ENCODE measurements at places on chromosomes 12 and 14.

- DNase-seq, result no peak
These were observed 127.2 kb downstream of the CMAS start for GRCh38 chr12:22173177-22173576.

DNA sequence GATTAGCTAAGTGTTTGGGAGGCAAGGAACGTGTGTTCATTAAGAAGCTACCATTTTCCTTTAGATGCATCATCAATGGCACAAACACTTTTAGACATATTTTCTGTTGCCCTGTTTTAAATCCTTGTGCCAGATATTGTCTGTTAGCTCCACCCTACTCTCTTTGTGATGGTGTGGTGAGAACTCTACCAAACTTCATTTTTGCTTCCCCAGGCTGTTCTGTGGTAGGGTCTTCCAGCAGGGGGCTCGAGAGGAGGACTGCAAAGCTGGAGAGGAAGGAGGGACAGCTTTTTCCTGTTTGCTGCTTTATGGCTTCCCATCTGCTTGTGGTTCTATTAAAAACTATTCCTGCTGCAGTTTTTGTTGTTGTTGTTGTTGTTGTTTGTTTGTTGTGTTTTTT, 23.8 kb upstream of the STRAP start:
- no peak for DNase-seq

GRCh38 chr12:6550294-6551062, 5.4 kb downstream of the IFFO1 start:
- no peak for DNase-seq

DNA sequence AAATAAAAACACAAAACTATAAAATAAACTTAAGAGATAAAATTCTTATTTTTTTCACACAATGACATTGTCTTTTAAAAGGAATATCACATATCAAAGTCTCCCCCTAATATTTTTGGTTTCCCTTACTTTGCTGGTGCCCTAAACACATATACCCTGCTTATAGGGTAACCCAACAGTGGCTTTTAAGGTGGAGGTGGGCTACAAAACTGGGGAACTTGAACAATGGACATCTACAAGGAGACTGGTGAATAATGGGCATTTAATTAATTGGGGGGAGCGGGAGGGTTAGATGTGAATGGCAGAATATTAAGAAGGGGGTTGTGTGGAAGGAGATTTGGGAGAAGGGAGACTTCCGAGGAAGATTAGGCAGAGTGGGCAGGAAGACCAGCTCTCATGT, 9.6 kb downstream of the B4GALNT1 start:
- no peak for DNase-seq

DNA sequence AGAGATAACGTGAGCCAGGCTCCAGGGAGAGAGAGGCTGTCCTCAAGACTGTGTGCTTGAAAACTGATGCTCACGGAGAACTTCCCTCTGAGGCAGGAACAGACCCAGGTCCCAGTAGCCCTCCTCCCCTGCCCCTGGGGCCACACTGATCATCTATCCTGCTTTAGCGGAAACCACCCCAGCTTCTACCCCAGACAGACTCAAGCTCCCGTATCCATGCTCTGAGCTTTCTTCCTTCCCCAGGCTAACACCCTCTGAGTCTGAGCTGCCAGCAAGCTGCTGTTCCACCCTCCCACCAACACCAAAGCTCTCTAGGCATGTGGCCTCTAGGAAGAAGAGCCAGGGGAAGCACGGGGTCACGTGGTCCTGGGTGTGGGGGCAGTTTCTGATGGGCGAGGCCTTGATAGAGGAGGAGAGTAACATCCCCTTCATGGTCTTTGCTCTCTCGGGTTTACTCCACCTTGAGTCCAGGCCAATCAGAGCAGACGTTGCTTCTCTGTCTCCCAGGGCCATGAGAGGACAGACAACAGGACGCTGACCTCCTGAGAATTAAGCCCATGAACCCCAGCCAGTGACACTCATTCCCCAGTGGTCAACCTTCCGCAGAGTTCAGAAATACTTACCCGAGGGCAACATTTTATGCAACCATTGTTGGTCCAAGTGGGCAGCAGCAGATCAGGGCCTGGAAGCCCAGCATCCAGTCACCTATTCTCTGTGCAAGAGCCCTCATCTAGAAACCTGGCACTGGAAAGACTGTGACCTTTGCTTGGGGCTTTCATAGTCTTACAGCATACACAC, 1.4 kb downstream of the PCK2 start:
- DNase-seq, result no peak

DNA sequence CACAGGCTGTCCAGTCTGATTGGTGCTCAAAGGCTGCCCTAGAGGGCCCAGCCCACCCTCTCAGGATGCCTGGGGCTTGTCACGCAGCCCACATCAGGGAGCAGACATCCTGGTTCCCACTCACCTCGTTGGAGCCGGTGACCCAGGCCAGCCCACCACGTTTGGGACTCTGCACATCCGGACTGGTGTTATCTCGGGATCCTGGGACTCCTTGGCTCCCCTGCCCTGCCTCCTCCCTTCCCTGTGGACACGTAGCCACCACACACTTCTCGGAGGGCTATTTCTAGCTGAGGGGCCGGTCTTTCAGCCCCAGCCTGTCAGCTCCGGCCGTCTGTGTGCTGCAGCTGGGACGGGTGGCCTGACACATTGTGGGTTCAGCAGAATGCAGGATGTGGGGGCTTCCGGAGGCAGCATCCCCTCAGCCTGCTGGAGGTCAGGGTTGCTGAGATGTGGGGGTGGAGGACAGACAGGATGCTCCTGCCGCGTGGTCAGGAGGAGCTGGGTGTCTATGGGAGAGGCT, 12.8 kb upstream of the FGF23 start:
- no peak for DNase-seq

GRCh38 chr14:26478967-26479366, 118.9 kb downstream of the NOVA1 start:
- no peak for DNase-seq

- DNase-seq, result no peak
These were observed 15.0 kb downstream of the CSRP2 start for GRCh38 chr12:76863837-76864236.

DNA sequence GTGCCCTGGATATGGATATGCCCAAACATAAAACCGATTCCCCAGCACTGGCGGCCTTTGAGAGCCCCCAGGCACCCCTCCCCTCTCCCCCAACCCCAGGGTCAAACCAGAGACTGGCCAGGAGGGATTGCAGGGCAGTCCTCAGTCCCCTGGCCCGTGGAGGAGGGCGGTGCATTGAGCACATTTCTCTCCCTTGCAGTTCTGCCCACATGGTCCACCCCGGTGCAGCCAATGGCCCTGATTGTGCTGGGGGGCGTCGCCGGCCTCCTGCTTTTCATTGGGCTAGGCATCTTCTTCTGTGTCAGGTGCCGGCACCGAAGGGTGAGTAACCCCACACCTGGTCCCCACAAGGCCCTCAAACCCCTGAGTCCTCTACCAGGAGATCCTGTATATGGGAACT, 3.4 kb upstream of the GPR162 start:
- no peak for DNase-seq

GRCh38 chr14:64971491-64971942, 619 bp downstream of the RAB15 start:
- DNase-seq, result no peak

DNA sequence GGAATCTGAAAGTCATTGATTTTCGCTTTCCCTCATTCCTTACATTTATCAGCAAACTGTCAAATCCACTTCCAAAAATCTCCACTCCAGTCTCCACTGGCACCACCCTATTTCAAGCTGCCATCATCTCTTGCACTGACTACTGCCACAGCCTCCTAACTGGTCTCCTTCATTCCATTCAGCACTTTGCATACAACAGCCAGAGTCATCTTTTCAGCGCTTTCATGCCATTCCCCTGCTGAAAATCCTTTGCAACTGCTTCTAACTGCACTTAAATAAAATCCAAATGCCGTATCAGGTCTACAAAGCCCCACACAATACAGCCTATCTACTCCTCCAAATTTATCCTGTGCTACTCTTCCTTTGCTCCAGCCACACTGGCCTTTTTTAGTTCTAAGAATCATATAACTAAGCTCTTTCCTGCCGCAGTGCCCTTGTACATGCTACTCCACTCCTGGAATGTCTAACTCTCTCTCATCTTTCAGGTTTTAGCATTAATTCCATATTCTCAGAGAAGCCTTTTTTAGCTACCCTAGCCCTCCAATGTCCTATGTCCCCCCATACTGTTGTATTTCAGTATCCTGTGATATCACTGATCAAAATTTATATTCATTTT, 21.6 kb downstream of the FERMT2 start:
- DNase-seq, result no peak

GRCh38 chr14:20781803-20782202, 735 bp downstream of the RNASE6 start:
- DNase-seq, result no peak

GRCh38 chr12:72272731-72273498, 745 bp downstream of the TRHDE start:
- DNase-seq, result no peak

DNA sequence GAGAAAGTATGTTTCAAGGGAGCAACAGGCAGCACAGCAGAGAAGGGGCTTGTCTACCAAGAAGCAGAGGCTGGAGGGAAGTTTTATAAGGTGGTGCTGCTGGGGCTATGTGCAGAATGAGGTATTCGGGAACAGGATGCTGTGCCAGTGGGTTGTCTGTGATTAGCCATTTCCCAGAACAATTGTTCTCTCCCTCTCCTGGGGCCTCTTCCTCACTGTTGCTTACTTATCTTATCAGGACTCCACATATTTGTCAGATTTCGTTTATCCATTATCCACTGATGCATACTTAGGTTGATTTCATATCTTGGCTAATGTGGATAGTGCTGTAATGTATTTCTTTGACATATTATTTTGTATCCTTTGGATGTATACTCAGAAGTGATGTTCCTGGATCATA, 195.1 kb upstream of the RTL1 start:
- no peak for DNase-seq

DNA sequence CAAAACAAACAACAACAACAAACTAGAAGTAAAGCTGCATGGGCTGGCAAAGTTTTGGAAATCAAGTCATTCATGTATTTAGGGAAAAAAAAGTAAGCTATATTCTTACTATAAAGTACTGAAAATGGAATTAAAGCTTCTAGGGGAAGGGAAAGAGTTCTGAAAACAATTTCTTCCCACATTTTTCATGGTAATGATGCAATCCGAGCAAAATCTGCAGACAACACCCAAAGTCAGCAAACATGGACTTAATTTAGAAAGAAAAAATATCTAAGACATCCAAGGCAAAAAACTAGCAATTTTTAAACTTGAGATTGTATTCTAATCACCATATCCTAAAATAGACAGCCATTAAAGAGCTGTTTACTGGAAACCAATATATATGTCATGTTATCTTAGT, 86.3 kb downstream of the LRP6 start:
- DNase-seq, result no peak

DNA sequence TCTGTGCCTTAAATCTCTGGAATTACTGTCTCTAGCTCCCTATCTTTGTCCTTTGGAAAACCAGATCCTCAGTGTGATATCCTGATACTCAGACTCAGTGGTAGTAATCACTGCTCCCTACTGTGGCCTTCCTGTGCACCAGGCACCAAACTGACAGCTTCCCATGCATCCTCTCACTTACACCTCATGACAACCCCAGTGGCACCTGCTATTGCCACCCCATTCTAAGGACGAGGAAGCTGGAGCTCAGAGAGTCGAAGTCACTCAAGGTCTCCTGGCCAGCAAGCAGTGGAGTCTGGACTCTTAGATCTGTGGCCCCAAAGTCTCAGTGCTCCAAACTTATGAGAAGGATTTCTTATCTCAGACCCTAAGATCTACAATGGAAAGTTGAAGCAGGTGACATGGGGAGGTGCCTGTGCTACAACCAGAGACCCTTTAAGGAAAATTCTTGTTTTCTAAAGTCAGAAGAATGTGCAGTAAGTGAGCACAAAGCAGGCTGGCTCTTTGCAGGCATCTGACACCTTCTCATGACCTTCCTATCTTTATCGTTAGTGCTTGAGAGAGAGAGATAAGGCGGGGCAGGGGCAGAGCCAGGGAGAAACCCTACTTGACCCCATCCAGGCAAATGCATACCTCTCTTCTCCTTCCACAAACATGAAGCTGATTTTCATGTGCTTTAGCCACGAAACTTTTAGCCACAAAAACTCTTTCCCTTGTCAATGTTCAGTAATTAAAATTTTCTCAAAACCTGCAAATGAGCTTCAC, 47.1 kb downstream of the CCDC60 start:
- DNase-seq, result no peak

DNA sequence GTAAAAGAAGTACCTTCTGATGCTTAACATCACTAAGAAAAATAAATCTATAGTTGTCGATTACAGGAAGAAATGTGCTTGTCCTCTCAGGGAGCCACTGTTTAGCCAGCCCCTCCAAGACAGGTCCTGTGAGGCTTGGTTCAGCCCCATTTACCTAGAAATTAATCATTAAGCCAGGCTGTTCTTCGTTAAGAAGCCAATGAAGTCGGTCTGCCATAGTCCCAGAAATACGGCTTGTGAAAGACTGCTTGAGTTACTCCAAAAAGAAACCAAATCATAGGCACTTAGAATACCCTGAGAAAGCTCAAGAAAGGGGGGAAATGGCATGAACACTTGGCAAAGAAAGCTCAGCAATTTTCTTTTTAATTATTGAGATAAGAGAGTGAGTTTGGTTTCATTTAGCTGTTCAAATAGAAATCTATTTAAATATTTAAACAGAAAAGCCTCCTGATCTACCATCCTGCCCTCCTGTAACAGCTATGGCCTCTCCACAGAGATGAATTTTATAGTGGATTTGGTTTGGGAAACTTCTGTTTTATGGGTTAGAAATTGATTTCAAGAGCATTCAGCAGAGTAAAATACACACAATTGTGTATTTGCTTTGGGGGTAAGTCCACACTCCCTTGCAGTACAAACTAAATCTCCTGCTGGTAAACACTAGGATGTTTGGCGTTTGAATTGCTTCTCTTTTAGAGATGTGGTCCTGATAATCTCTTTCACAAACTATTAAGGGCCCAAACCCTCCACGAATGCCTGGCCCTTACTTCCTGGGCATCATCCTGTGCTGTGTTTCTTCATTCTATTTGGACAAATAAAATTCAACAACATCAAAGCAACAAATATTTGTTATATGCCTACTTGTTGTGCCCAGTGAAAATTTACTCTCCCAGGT, 234.4 kb downstream of the SEC23A start:
- DNase-seq, result no peak

DNA sequence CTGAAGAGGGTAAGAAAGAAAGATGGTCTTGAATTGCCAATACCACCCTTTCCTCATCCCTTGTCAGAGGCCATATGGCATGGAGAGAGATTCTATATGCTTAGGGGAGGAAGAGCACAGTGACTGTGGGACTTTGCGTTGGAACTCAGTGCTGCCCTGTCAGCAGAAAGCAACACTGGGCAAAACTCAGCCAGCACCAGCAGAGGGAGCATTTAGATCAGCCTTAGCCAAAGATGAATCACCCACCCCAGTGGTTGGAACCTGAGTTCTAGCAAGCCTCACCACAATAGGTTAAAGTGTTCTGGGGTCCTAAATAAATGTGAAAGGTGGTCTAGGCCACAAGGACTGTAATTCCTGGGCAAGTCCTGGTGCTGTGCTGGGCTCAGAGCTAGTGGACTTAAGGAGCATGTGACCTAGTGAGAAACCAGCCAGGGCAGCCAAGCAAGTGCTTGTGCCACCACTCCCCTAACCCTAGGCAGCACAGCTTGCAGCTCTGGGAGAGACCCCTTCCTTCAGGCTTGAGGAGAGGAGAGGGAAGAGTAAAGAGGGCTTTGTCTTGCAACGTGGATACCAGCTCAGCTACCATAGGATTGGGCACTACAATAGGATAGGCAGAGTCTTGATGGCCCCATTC, 11.4 kb upstream of the BCAT1 start:
- DNase-seq, result no peak

Data from DMS 273 treated with DMSO at 0.1 percent for 48 hours (cell line).